GOT3 (cell line): ENCODE measurements at places on chromosomes 2 and 18.

GRCh38 chr2:174925046-174925784 is 80.0 kb downstream of the CHN1 start:
- no peak for DNase-seq

GRCh38 chr18:77101410-77102258 is 30.9 kb downstream of the MBP start:
- peak; percentile 19 for DNase-seq

- DNase-seq = no peak
Measured at GRCh38 chr2:95017071-95017501, 8.4 kb upstream of the MAL start.

GRCh38 chr2:147512206-147512605 is 332.6 kb upstream of the ACVR2A start:
- DNase-seq = no peak

GRCh38 chr2:183126635-183127034 is 2.4 kb downstream of the NUP35 start:
- no peak for DNase-seq

- DNase-seq = no peak
Measured at GRCh38 chr2:201572846-201573508, 70.3 kb downstream of the TMEM237 start.

DNA sequence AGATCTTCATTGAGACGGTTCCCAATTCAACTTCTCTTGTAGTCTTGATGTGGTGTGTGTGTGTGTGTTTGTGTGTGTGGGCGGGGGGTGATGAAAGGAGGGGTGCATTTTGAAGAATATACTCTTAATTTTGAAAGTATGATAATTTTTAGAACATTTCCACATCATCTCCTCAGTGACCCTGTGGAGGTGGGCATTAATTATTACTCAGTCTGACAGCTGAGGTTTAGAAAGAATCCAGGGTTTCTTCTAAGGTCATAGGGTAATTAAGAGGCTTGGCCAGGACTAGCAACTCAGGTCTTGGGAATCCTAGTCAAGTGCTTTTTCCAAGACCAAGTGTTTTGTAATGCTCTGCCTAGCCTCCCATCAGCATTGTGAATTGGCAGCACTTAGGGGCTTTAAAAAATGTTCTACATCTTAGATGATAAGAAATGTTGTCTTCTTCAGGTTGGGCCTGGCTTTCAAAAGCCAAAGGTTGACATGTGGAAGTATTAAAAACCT is 100.5 kb downstream of the SPTBN1 start:
- no peak for DNase-seq

GRCh38 chr2:215832791-215833190 is 180.6 kb downstream of the MREG start:
- DNase-seq = no peak

- no peak for DNase-seq
Measured at GRCh38 chr2:204005940-204006721, 69.6 kb downstream of the ICOS start.

GRCh38 chr2:10007435-10007834 is 35.9 kb upstream of the KLF11 start:
- DNase-seq = no peak

GRCh38 chr2:68272246-68272994 is 20.1 kb upstream of the PPP3R1 start:
- DNase-seq = no peak

DNA sequence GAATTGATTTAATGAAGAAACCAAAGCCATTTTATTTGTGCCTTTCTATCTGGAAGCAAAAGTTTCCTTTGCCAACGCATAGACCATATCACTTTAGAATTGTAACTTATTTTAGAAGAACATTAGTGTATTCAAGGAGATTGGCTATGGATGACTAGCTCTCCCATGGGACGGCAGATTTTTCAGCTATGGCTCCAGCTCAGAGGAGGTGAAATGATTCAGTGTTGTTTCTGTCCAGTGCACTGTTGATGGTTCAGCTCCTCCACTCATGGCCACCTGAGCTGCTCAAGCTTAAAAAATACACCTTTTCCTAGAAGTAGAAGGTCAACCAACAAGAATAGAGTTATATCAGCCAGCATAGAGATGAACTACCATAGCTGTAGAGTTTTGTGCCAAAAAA is 1597.5 kb upstream of the PIK3C3 start:
- DNase-seq = no peak

DNA sequence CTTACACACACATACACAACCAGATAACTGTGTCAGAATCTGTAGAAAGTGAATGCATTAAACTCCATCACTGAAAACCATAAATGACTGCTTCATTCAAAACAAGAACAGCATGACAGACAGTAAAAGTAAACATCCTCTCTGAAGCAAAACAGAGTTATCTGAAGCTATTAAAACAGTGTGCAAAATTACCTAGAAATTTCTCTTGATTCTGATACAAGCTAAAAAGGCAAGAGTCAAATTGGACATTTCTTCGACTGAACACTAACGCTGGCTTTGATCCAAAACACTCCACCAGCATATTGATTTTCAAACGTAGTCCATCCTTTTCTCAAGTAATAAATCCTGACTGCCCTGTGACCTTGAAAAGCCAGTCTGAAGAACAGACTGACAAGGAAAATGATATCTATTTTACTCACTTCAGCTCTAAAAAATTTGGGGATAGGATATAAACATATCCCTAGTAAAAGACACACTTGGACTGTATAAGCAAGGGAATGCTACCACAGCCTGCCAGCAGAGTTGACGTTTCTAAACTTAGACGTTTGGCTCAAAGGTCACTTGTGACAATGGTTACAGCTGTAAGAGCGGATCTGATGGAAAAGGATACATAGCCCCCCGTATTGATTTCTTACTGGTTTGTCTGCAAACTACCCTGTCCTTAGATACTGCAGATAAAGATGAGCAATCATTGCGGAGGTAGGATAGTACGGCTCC is 128.9 kb upstream of the ITGB6 start:
- no peak for DNase-seq

- no peak for DNase-seq
Measured at GRCh38 chr2:39546937-39547336, 109.9 kb upstream of the MAP4K3 start.

DNA sequence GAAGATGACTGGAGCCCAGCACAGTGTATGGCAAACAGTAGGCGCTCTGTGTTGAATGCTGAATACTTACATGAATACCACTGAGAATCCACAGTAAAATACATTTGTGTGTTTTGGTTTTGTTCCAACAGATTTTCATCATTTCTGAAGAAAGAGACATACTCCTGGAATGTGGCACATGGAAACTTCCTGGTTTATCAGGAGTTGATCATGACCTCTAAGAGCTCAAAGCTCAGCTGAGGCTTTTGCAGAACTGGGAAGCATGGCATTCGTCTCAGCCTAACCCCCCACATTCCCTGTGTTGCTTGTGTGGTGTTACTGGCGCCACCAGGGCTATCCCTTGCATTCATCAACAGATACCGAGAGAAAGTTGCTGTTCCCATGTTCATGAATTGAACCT is 316.9 kb upstream of the REV1 start:
- no peak for DNase-seq

GRCh38 chr2:43212216-43212835 is 14.1 kb downstream of the ZFP36L2 start:
- DNase-seq = no peak

DNA sequence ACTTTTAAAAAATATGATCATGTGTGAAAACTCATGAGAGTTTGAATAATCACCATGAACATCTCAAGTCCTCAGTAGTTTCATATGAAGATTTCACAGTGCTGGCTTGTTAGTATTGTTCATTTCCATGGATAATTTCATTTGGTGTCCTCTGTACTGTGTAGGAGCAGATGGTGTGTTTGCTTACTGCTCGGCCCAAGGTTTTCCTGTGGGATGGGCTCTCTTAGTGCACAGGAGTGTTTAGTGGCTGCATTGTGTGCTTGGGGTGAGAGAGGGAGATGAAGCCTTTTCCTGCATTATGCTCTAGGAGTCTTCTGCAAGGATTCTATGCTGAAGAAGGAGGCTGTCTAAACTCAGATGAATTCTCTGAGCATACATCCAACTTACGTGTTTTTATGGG is 270.6 kb downstream of the SOCS6 start:
- no peak for DNase-seq

GRCh38 chr18:71426441-71426840 is 1117.7 kb downstream of the CBLN2 start:
- DNase-seq = no peak

DNA sequence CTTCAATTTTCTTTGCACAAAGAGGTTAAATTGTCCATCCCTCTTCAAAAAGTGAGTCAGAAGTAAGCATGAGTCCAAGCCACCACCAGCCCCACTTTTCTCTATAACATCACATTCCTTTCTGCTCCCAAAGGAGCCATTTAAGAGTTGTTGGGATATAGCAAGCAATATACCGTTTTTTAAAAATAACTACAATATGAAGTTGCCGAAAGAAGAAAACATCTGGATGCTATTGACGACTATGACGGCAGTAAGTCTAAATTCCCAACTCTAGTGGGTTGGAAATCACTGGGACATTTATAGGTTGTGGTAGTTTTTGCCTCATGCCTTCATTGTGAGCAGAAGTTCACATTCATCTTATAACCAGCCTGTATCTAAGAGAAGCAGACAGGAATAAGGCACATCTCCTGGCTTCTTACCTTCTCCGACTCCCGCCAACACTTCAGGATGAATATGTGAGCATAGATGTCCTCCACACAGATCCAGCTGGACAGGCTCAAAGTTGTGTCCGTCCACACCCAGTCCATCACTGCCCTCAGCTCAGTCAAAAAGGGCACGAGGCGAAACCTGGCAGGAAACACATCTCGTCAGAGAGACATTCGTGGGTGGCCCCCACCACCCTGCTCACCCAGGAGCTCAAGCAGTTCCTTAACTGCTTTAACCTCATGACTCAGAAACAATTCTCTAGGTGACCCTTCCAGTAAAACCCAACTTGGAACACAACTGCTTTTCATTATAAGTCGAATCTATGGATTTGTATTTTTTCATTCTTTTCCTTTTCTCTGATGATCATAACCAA is 163.6 kb downstream of the NAPG start:
- DNase-seq = no peak
